Lower leg skin (tissue), 4 donors: ENCODE measurements at places on chromosomes 4 and X. TPM values are rescaled to one million over a fixed set of nuclear protein-coding genes. Genes with fewer than 3 reads are reported as not detected.

DNA sequence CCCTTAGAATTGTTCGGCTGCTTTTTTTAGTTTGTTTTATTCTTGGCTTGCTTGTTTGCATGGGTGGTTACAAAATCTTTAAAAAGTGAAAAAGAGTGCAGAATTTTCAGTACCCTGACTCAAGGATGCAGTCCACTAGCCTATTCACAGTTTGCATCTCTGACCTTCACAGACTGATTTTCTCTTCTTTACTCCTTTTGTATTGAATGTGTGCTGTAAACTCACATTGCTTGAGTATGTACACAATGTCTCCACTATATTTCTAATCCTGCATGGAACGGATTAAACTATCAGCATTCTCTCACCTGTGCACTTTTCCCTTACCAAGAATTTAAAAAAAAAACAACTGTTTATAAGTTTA is 22.2 kb upstream of the GPM6A start:
- no peak for DNase-seq

DNA sequence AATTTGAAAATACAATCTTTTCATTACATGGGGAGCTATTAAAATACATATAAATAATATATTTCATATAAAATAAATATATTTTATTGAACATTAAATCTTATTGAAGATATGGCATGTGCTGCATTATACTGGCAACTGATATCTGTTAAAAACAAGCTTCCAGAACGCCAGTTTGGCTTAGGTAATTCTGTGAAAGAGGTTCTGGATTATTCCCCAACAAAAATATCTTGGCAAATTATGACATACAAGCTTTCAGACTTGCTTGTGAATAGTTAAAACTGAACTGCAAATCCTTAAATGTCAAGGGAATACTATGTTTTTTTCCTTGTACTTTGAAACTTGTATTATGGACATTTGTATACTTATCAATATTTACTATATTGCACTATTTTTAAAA is 210.2 kb upstream of the LCORL start:
- DNase-seq = no peak

DNA sequence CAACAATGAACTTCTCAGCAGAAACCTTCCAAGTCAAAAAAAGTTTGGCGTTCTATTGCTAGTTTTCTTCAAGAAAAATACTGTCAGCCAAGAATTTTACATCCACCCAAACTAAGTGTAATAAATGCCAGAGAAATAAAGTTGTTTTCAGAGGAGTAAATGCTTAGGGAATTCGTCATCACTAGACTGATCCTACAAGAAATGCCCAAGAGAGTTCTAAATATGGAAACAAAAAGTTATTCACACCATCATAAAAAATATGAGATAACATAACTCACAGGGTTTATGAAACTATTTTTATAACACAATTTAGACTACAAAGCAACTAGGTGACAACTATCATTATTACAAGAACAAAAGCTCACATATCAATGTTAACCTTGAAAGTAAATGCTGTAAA is 259.5 kb upstream of the GABRA2 start:
- DNase-seq = no peak

Gene SNCA
- total RNA-seq = 25.6 TPM
